ENCODE measurements at places on chromosomes 7 and 10.

- no peak for DNase-seq
These were observed 27.0 kb downstream of the GHRHR start for GRCh38 chr7:30990673-30991170.

DNA sequence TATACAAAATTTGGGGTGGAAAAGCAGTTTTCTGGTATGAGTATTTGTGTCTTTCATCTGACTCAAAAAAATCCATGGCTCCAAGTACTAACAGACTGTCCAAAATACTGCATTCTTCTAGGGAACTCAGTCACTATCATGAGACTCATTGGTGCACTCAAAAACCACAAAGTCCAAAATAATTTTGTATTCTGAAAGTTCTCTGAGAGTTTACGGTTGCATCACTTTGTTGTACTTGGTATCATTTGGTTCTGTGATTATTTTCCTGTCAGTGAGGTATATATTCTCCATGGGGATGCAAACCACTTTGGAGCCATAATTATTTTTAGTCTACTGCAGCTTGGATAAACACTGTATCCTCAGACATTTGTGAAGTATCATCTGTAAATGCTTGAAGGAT is 28.0 kb upstream of the CABCOCO1 start:
- DNase-seq: no peak

DNA sequence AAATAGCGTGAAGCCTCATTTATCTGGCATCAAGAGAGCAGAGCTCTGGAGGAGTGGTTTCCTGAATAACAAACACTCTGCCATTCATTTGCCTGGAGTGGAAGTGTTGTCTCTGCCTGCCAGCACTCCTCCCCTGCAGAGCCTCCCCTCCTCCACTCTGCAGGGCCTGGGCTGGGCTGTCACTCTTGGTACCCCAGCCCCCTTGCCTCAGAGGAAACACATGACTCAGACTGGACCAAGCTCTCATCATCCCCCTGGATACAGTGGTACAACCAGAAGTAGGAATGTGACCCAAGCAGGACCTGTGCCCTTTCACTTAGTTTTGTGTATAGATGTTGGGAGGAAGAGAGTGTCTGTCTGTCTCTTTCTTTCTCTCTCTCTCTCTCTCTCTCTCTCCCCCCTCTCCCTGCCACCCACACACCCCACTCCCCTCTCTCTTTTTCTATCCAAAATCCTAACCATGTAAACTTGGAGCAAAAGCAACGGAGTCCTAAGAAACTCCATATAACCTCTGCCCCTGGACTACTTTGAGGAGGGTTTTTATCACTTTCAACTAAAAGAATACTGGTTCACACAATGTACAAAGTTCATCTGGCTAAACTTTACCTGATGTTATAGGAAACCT is 43.9 kb downstream of the DOCK4 start:
- no peak for DNase-seq

DNA sequence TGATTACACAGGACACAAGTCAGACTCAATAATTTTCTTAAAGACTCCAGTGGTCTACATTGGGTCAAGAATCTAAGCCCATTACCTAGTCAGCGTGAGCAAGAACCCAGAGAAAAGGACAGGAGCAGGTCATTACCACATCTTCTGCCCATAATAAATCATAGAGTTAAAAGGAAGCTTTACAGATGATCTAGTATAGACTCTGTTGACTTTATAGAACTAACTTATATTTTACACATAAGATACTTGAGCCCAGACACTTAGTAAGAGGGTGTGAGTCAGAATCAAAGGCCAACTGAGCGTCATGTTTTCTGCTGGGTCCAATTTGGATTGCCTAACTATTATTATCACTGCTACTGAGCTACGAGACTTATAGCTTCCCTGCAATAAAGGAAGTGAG is 206.1 kb upstream of the NPSR1 start:
- DNase-seq: no peak

- DNase-seq: peak; percentile 17
These were observed 23.3 kb upstream of the GPR22 start for GRCh38 chr7:107446531-107446930.

- no peak for DNase-seq
These were observed 47.2 kb upstream of the TMEM273 start for GRCh38 chr10:49235392-49235791.

GRCh38 chr10:103763374-103764202 is 91.8 kb downstream of the SH3PXD2A start:
- no peak for DNase-seq

GRCh38 chr7:96636979-96637378 is 72.7 kb downstream of the SEM1 start:
- no peak for DNase-seq

GRCh38 chr7:22137466-22137865 is 191.8 kb upstream of the CDCA7L start:
- no peak for DNase-seq

DNA sequence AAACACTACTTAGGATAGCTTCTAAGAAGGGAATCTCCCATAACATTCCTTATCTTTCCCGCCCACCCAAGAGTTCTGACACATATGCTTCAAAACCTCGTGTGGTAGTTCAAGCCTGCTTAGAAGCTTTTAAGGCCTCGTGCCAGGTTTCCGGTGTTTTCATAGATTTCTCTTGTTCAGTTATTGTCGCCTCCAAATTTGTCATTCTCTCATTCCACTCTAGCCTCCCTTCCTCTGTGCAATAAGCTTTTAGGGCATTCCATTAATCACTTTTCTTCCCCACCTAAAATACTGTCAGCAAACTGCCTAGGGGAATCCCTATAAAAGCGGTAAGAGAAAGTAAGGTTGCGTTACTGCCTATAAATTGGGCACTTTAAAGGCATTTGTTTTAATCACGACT is 718 bp upstream of the BPGM start:
- DNase-seq: no peak

GRCh38 chr7:151059367-151060112 is at the start of gene SLC4A2:
Gene SLC4A2, plus strand, starts transcription at chr7:151059589. Its CDS starts 2,399 bp downstream, at chr7:151061988.
- DNase-seq: peak; percentile 72

GRCh38 chr7:155963771-155964195 is 151.5 kb upstream of the SHH start:
- DNase-seq: no peak

GRCh38 chr10:103476046-103476768 is 2.8 kb downstream of the CALHM3 start:
- no peak for DNase-seq
